ENCODE measurements at places on chromosomes 6 and 20.

- no peak for DNase-seq
These were observed 21.5 kb downstream of the VNN2 start for GRCh38 chr6:132736239-132736638.

GRCh38 chr6:139030228-139030963 is 1.9 kb downstream of the ABRACL start:
- no peak for DNase-seq

DNA sequence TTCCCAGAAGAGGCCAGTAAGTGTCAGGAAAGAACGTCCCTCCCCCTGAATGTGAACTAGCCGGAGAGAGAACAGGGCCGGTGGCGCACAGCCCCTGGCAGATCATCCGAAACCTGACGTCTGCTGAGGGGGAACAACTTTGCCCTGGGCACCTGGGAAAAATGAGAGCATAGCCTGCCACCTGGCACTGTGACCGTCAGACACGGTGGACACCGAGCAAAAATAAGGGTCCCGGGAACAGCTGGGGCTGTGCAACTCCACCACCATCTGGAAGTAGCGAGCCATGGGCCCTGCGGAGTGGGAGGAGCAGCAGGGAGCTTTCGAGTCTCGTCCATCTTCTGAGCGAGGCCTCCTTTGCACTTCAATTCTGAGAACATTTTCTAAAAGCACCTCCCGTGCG is 110.8 kb downstream of the EDN3 start:
- DNase-seq = no peak

DNA sequence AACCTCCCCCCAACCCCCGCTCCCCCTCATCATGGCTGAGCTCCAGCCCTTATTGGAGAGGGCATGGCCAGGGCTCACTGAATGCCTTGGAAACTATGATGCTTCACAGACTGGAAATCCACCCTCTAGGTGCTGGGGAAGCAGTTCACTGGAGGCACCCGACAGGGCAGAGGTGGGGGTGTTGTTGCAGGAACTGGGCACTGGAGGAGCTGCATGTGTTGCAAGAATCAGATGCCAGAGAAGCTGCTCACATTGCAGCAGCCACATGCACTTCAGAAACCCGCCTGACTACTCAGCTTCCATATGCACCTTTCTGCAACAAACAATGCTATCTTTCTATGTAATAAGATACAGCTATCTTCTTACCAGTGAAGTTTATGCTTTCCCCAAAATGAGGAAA is 7.9 kb upstream of the TBPL1 start:
- no peak for DNase-seq

DNA sequence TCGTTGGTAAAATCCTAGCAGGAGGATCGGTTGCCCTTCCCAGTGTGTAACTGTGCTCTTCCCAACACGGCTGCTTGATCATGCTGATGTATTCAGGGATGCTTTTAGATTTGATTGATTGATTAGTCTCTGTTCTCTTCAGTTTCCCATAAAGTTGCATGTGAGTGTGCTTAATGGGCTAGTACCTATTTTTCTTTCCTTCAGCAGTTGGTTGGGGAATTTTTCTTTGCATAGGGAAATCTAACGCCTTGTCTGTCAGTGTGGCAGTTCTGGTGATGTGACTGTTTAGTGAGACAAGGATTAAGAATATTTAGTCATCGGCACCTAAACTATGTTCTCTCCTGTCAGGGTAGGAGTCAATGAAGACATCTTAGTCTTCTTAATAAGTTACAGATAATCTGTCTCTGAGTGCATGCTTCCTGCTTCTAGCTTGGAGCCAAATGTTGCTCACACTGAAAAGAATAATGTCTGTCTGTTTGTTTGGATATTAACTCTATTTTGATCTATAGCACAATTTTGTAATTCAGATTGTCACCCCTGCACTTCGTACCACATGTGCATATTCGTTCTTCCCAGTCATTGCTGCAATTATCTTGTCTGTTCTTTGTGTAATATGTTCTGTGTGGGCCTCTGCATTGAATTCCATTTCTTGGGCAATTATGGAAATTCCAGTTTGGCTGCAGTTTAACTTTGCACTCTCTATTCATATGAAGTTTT is 169.9 kb downstream of the EDN1 start:
- DNase-seq = no peak

GRCh38 chr20:17453592-17453991 is 77.6 kb downstream of the BFSP1 start:
- no peak for DNase-seq

GRCh38 chr6:42049116-42049809 is 1.1 kb upstream of the TAF8 start:
- peak; percentile 25 for DNase-seq

GRCh38 chr6:131787079-131787478 is 20.7 kb upstream of the ENPP1 start:
- no peak for DNase-seq

GRCh38 chr20:36305602-36306551 is at the start of gene DLGAP4:
DLGAP4 (plus strand) TSS chr20:36306339; CDS start chr20:36431718, 125,379 bp downstream.
- no peak for DNase-seq

- DNase-seq = no peak
These were observed 90.8 kb upstream of the QKI start for GRCh38 chr6:163323705-163324104.

DNA sequence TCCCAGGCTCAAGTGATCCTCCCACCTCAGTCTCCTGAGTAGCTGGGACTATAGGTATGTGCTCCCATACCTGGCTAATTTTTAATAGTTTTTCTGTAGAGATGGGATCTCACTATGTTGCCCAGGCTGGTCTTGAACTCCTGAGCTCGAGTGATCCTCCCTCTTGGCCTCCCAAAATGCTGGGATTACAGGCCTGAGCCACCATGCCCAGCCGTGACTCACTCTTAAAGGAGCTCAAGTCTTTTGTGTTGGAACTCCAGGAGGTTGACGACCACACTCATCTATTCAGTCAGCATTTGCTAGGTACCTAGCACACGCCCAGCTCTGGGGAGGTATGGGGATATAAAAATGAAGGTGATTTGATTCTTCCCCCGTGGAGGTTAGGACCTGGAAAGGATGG is 62.8 kb downstream of the UTRN start:
- DNase-seq = no peak

DNA sequence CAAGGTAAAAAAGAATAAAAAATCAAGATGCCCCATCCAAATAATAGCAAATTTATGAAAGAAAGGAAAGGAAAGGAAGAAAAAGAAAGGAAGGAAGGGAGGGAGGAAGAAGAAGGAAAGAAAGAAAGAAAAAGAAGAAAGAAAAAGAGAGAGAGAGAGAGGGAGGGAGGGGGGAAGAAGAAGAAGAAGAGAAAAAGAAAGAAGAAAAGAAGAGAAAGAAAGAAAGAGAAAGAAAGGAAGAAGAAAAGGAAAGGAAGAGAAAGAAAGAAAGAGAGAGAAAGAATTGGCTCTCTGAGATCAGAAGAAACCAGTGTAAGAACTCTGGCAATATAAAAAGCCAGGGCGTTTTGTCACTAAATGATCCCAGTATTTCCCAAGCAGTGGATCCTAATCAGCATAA is 401.7 kb downstream of the EPHA7 start:
- DNase-seq = no peak

GRCh38 chr6:39214846-39215639 is 14.2 kb downstream of the KCNK5 start:
- DNase-seq = no peak

GRCh38 chr6:39279539-39279938 is 34.7 kb downstream of the KCNK17 start:
- no peak for DNase-seq

DNA sequence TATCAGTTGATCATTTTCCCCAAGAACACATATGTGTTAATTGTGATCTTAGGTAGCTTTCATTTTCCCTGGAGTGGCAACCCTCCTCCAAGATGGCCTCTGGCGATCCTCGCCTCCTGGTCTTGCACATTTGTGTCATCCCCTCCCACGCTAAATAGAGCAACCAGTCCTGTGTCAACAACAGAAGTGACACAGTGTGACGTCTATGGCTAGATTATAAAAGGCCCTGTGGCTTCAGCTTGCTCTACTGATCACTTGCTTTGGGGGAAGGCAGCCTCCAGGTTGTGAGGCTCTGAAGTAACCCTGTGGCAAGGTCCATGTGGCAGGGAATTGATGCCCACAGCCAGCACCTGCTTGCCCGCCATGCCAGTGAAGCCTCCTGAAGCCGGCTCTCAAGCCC is 30.6 kb upstream of the PPP1R14C start:
- DNase-seq = no peak

GRCh38 chr20:59333260-59333845 is 32.9 kb downstream of the EDN3 start:
- DNase-seq = no peak

GRCh38 chr20:62642051-62642665 is at the start of gene SLCO4A1:
SLCO4A1 (plus strand) TSS chr20:62642503; CDS start chr20:62656455, 13,952 bp downstream.
- peak; percentile 89 for DNase-seq

DNA sequence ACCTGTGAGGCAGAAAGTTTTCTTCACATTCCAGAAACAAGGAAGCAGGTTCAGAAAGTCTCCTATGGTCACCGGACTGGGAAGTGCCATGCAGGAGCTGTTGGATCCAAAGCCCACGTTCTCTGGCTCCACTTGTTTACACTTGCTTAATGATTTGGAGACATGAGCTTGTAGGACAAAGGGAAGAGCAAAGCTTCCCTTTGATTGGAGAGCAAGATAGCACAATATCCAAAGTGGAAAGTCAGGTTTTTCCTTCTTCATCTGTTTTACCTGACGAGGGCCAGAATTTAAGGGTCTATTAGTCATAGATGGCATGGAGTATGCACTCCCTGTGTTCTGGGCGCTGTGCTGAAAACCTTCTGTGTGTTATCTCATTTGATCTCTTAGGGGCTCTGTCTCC is 81.2 kb downstream of the PDE7B start:
- no peak for DNase-seq

DNA sequence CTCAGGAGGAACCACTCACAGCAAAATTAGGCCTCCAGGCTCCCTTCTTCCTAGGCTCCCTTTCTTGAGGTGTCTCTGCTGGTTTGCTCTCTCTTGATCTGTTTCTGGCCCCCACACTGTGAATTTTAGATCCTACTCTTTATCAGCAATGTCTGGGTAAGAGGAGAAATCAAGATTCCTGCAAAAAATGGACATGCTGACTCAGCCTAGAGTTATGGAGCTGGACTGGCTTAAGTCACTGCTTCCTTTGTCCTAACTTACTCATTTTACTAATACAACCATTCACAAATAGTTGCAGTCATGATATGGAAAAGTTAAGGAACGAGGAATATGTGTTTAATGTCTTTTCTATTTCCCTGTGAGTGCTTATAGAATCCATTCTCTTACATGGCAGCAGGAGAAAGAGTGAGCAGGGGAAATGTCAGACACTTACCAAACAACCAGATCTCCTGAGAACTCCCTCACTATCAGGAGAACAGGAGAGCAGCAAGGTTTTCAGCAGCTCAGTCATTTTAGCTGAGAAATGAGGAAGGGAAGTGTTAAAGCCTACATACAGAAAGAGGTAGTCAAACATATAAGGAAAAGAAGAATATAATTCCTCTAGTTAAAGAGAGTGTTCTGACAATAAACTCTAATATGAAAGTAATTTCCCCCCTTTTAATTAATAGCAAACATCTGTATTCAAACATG is 160.8 kb downstream of the PDE7B start:
- no peak for DNase-seq

Data from psoas muscle (tissue), 8 donors.